ENCODE measurements at places on chromosomes 3 and 15. TPM values are rescaled to one million over a fixed set of nuclear protein-coding genes. Genes with fewer than 3 reads are reported as not detected.

GABRR3 gene
- polyA plus RNA-seq, result not detected

DNA sequence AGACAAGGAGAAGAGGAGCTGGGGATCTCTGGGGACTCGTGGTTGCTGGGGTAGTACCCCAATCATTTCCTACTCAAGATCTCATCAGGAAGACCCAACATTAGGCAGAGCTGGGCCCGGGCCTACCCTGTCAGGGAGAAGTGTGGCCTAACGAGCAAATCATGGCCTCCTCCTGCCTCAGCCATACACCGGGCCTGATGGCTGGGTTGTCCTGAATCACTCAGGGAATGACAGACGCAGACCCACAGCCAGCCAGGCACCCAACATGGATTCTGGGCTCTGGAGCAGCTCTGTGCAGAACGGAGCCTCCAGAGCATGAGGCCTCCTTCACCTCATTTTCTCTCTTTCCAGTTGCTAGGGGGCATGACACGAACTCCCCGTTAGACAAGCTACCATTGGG, 19.7 kb downstream of the ITGA11 start:
- DNase-seq, result no peak

DNA sequence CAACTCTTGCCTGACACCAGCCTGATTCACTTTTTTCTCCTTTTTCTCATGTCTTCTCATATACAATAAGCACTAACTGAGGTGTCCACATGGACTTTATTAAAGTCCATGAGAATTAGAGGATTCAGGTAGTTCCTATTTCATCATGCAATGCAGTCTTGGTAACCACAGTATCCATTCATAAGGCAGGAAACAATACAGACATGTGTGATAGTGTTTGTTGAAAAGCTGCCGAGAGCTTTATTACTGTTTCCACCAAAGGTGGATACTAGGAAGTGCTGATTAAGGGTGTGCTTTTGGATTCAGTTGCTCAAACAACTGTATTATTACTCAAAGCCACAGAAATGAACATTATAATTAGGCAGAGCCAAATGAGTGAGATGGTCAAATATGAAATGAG, 5.3 kb downstream of the CASR start:
- no peak for DNase-seq

- no peak for DNase-seq
Measured at GRCh38 chr3:19348500-19348899, 200.2 kb downstream of the KCNH8 start.
